Amniotic stem cell (primary cell): ENCODE measurements at places on chromosomes 12 and 14.

DNA sequence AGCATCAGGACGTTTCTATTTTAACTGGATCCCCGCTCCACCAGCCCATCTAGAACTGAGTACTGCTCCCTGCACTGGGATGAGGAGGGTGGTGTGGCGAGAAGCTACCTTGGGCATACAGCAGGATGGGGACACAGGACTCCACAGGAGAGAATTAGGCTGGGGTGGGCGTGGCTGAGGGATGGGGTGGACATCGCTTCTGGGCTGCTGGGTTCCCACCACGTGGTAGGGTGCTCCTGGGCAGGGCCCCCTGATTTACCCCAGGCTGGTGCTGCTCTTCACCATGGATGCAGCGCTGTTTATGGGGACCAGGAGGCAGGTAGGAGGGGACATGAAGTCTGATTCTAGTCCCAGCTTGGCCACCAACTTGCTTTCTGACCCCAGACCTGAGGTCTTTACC lies 41.9 kb downstream of the VDR start:
- no peak for DNase-seq

- no peak for DNase-seq
These were observed 5.2 kb downstream of the PDZRN4 start for GRCh38 chr12:41193311-41193710.

- no peak for DNase-seq
These were observed 29.4 kb upstream of the OXA1L start for GRCh38 chr14:22737052-22737451.

DNA sequence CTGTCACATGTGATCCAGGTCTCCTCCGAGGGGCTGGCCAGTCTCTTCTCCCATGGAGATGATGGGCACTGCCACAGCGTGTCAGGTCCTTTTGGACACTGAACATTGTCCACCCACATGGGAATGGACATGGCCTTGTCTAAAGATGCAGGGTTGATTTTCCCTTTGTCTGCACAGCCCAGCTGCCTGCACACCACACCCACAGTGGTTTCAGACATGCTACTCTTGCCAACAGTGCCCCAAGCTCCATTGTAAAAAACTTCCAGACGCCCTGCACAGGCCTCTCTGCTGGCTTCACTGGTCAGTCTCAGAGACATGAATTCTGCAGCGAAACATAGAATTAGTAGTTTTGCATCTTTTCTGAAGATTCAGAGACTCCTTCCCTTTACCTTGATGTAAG lies 18.5 kb downstream of the CD163 start:
- DNase-seq: no peak

DNA sequence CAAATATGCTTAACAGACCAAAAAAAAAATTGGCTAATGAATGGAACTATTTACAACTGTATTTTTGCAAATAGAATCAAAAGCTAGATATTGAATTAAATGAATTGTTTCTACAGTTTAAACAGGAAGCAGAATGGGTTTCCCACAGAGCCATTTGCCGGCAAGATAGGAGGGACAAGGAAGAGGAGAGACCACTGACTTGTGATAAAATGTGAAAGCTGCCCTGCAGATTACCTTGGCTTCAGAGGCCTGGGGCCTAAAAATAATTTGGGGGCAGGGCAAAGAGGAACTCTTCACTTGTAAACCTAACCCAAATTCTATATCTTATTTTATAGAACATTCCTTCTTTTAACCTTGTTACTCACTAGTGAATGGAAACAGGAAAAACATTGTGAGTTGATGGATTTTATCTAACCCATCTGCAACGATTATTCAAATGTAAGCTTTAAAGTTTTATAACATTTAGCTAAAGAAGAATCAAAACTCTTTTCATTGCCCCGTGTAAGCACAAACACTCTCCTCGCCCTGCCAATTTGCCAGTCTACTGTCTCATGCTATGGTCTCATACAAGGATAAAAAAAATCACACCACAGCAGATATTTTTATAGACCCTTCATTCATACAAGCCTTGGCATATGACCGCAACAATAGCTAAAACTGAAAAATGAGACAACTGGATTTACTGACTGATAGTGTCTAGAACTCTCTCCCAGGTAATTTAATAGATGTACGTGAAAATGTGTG lies 49.5 kb upstream of the MDM1 start:
- no peak for DNase-seq

- DNase-seq: no peak
These were observed 25.9 kb upstream of the PRKD1 start for GRCh38 chr14:29953501-29953900.

DNA sequence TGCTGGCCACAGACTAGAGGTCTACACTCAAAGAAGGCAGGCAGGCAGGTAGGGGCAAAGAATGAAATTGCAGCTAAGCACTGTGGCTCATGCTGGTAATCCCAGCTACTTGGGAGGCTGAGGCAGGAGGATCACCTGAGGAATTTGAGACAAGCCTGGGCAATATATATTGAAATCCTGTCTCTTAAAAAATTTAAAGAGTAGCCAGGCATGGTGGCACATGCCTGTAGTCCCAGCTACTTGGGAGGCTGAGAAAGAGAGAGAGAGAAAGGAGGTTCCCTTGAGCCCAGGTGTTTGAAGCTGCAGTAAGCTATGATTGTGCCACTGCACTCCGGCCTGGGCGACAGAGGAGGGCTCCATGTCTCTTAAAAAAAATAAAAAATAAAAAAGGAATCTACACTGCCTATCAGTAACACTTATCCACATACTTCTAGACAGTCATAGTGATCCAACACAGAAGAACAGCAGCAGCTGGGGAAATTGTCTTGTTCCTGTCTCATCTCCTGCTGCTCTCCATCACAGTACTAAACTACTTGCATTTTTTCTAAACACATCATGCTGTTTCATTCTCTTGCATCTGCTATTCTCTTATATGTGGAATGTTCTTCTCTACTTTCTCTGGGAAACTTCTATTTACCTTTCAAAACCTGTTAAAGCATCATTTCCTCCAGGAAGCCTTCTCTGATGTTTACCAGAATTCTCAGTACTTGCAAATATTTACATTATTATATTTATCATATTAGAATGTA lies 57.2 kb downstream of the ATF7 start:
- no peak for DNase-seq

DNA sequence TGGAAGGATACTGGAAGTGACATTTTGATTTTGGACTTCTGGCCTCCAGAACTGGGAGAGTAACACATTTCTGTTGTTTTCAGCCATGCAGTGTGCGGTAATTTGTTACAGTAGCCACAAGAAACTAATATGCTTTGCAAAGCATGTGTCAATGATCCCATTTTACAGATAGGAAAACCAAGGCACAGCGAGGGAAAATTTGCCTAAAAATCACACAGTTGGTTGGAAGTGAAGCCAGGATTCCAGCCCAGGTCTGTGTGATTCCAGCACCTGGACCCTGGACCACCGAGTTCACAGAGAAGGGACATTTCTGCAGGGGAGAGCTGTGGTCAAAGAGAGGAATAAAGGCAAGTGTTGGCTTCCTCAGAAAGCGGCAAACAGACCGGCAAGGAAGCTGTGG lies 106.7 kb upstream of the MED13L start:
- DNase-seq: no peak

DNA sequence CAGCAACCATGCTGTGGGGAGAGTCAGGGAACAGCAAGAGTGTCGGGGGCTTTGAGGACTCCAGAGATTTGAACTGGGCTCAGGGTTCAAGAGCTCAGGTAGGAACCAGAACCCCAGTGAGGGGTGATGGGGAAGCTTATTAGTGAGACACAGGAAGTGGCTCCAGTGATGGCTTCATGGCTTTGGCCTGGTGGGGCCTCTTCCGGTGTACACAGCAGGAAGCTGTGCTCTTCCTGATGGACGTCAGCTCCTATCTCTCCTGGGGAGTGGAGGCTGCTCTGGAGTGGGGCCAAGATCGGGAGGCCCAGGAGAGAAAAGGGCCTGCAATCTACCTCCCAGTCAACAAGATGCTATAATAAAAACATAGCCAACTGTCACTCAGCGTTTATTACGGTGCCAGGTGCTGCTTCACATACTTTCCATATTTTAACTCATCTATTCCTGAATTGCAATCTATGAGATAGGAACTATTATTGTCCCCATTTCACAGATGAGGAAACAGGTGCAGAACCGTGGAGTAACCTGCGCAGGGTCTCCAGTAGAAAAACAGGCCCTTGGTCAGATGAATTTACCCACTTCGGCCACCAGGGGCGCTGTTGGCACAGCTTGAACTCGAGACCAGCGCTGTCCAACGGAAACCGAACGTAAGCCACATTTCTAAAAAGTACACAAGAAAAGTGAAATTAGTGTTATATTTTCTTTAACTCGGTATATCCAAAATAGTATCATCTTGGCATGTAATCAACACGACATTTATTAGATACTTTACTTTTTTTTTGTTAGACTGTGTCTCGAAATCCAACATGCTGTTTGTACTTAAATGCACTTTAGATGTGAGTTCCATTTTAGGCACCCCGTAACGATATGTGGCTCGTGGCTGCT lies 63.6 kb upstream of the DLK1 start:
- no peak for DNase-seq

GRCh38 chr12:59158066-59158465 lies 237.8 kb upstream of the LRIG3 start:
- DNase-seq: no peak

- no peak for DNase-seq
These were observed 178.3 kb upstream of the RGS6 start for GRCh38 chr14:71753976-71754375.

- no peak for DNase-seq
These were observed 22.9 kb downstream of the HSP90AA1 start for GRCh38 chr14:102063808-102064429.

DNA sequence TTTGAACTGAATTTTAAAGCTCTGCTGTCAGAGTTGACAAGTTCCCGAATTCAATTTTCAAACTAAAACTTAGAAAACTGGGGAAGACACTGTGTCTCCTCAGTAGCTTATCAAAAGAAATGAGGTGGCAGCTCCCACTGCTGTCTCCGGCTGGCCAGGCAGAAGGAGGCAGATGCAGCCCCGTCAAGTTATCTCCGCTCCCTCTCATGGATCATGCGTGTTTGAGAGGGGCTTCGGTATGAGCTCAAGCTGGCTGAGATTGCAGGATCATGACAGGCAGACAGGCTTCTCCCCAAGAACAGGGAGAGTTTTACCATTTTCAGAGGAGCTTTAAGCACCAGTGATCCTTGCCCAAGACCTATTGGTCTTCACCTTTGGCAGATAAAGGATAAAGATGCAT lies 88.8 kb downstream of the NEDD1 start:
- DNase-seq: no peak

GRCh38 chr14:90562652-90563051 lies 165.8 kb downstream of the CALM1 start:
- DNase-seq: no peak

GRCh38 chr14:67583711-67584644 lies 16.1 kb downstream of the PIGH start:
- DNase-seq: peak; percentile 35

DNA sequence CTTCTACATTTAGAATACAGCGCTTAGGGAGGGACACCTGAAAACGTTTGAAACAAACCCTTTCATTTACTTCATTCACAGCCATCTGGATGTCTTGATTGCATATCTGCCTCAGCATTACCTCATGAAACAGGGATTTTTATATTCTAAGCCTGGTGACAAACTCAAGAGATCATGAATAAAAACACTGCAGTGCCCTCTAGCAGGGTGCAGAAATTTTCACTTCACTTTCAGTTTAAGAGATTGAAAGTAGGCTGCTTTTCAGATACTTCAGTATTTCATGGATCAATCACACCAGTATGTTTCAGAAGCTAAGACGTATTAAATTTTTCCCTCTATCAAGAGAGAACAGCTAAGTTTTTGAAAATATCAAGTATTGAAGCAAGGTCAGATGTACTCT lies 467.8 kb downstream of the MDGA2 start:
- DNase-seq: no peak

DNA sequence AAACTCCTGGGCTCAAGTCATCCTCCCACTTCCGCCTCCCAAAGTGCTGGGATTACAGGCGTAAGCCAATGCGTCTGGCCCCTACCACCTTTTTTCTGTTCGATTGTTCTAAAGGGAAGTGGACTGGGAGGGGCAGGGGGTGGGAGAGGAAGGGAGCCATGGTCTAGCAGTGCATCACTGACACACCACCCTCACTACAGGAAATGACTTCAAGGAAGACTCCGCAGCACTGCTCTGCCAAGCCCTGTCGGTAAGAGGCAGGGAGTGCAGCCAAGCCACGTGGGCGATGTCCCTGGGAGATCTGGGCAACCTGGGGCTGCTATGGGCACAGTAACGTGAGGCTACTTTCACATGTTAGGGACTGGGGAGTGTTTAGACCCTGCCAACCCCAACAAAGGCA lies 18.0 kb downstream of the LRRC74A start:
- no peak for DNase-seq

DNA sequence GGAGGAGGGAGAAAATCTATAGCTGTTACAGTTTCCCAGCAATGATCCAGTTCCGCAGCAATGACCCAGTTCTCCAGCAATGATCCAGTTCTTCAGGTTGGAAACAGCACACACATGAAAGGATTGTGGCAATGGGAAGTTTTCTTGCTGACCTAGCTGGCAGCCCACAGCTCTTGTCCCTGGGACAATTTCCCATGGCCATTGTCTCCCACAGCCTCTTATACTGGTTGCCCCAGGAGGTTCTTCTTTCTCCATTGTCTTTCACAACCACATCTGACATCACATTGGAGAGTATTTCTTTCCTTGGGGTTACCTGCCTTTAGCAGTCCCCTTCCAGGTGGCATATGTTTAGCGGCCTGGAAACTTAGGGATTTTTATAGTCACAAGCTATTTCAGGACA lies 209.8 kb upstream of the PLEKHG7 start:
- DNase-seq: no peak

DNA sequence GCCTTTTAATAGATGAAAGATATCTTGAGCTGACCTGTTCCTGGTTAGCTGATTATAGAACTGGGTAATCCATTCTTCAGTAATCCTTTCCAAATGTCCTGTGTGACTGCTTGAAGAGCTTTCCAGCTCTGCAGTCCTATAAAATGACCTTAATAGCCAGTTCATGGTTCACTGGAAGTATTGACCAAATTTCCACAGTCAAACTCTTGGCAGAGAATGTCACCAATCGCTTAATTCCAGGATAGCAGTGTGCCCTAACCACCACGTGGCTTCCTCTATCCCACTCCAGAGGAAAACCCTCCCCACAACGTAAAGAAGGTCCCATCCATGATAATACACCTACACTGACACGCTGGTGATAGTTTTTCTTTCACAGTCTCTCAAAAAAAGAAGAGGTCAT lies 17.4 kb downstream of the PRKAB1 start:
- no peak for DNase-seq

- DNase-seq: no peak
These were observed at the start of gene SERPINA5 for GRCh38 chr14:94581127-94581999. TSS of gene SERPINA5 (plus strand) at chr14:94581426. CDS start at chr14:94587363, 5,937 bp downstream.

GRCh38 chr12:6122201-6122600 lies 2.3 kb downstream of the VWF start:
- no peak for DNase-seq
